NCI-H2081 (cell line): ENCODE measurements at places on chromosomes 1 and 21.

GRCh38 chr1:84170171-84170570, 26.1 kb downstream of the PRKACB start:
- no peak for DNase-seq

- DNase-seq, result no peak
Observed at GRCh38 chr1:115168026-115168425, 78.7 kb upstream of the TSPAN2 start.

DNA sequence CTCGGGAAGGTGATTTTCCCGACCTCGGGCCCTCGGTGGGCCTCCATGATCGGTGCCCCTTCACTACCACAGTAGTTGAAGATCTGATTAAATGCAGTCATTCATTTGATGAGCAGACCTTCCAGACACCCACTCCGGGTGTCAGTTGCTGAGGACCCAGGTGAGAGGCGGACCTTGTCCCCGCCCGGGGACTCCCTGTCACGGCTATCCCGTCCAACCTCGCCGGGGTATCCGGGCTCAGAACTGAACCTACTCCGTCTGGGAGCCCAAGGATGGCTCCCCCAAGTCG, 22.6 kb downstream of the RNU1-3 start:
- DNase-seq, result peak; percentile 61

DNA sequence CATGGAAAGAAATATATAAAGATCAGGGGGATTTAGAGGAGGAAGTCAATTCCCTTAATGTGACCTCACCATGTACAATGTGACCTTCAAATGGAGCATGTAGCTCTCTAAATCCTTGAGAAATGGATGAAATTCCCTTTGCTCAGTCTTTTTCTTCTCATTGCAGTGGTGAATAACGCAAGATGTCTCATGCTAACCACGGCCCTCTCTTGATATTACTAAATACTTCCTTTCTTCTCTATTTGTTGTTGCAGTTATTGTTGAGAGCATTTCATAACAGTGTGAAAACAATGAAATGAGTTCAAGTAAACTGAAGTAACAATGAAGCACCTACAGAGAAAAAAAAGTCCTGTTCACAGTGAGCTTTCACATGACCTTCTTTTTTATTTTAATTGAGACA, 55.6 kb downstream of the ZNF281 start:
- DNase-seq, result no peak

DNA sequence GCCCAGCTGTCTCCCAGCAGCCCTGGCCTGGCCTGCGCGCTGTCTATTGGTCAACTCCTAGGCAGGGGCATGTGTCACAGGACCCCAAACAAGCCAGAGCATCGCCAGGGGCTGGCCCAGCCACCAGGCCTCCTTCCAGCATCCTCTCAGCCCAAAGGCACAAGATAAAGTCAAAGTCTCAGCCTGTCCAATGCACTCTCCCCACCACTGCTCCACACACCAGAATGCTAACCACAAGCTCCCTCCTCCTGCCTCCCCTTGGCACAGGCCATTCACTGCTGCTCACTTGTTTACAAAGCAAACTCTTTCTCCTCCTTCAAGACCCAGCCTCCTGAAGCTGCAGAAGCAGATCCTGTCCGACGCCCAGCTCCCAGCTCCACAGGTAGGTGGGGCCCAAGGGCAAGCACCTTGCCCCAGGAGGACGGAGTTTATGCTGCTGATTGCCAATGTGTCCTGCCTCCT, 133.4 kb downstream of the DMRTB1 start:
- no peak for DNase-seq

DNA sequence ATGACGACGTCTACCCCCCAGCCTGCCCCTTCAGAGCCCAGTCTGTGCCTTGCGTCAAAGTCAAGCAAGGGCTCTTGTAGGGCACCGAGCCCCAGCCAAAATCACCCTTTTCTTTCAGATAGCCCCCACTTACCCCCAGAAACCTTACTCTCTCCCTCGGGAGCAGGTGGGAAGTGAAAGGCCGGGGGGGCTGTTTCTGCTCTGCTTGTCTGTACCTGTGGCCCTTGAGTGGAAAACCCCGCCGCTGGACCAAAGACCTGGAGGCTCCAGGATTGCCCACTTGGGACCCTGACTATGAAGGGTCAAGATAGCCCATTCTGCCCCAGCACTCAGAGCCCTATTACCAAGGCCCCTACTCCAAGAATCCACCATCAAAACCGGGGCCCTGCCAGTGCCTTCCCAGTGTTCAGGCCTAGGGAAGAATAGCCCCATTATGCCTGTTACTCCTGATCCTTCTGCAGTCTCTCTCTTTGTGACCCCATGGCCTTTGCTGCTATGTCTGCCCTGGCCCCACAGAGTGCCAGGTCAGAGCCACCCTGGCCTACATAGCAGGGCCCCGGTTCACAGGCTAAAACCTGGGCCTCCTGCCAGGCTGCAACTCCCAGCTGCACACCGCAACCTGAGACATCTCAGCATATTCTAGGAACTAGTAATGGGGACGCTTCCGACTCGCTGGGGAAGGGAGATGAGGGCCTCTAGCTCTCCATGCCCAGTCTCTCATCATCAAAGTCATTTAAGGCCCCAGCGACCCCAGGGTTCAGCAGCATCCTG, 22.2 kb upstream of the HPDL start:
- DNase-seq, result peak; percentile 37

DNA sequence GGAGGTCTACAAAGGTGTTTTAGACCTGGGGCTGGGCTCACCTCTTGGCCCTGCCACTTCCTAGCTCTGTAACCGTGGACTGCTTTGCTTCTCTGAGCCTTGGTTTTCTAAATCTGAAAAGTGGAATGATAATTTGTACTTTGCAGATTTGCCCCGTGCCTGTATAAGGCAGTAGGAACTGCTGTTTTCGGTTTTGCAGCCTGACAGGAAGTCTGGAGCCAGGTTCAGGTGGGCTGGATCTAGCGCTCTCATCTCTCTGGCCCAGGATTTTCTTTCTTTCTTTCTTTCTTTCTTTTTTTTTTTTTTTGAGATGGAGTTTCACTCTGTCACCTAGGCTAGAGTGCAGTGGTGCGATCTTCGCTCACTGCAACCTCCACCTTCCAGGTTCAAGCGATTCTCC, 17.2 kb downstream of the IFNAR2 start:
- no peak for DNase-seq

DNA sequence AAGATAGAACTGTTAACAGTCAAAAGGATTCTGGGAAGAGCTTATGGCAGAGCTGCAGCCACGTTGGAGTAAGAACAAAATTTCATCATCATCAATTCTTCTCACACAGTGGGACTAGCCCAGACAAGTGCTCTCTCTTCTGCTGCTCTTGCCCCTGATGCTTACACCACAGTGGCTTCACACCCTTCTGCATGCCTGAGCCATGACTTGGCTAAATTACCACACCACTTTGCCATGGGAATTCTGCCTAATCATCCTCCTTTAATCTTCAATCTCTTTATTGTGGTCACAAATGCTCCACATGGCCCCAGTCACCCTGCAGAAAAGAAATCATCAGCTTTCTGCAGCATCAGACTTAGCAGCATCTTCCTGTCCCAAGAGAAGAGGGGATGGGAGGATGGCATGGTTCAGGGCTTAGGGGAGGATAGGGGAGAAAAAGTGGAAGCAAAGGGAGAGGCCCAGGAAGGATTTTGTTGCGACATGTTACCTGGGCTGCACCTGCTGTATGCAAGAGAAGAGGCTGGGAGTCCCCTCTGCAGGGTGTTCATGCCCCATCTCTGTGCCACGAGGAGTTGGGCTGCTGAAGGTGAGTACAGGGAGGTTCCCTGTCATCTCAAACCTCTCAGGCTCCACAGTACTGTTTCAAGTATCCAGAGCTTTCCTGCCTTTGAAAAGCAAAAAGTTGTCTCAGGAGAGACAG, 9.0 kb upstream of the RPTN start:
- no peak for DNase-seq

DNA sequence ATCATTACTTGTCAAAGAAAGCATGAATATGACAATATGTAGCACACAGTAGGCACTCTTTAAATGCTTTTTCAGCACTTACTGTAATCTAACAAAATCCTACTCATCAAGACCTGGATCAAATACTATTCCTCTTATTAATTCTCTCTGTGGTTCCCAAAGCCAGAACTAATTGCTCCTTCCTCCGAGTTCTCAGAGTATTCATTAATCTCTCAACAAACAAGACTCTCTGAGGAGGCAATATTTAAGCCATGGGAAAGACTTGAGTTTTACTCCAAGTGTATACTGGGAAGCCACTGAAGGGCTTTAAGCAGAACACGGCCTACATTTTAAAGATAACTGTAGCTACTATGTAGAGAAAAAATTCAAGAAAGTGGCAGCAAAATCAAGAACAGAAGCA, 79.7 kb downstream of the ENAH start:
- no peak for DNase-seq

GRCh38 chr1:184036517-184036949, 995 bp downstream of the COLGALT2 start:
- no peak for DNase-seq

DNA sequence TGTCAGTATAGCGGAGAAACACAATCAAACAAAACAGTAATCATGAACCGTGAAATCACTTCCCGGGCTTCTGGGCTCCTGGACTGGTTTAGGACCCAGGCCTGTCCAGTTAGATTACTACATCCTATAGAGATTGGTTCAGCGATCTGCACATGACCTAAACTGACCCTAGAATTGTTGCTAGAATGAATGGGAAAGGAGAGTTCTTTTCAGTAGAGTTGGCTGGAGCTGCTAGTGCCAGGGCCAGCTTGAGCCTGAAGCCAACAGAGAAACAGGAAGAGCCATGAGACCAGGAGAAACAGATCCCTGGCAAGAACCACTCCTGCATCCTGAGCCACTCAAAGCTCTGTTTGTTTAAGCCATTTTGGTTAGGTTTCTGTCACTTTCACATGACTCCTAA, 474.3 kb upstream of the C1orf87 start:
- no peak for DNase-seq

- no peak for DNase-seq
Observed at GRCh38 chr1:107404756-107405155, 263.9 kb downstream of the NTNG1 start.

DNA sequence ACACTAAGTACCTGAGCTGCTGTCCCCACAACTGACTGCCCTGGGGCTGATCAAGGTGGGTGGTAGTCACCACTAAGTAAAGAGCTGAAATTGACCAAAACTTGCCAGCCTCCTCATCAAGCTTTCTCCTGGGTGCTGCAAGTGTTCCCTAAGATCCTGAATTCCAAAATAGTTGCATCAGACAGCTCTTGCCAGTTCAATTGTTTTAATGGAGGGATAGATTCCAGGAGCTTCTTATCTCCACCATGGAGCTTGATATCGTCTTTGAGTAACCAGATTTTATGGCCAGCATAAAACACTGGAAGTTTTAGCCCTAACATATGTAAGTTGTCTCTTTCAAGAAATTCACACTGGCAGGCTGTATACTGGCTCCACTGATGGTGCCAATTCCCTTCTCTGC, 90.3 kb downstream of the NID1 start:
- DNase-seq, result no peak

DNA sequence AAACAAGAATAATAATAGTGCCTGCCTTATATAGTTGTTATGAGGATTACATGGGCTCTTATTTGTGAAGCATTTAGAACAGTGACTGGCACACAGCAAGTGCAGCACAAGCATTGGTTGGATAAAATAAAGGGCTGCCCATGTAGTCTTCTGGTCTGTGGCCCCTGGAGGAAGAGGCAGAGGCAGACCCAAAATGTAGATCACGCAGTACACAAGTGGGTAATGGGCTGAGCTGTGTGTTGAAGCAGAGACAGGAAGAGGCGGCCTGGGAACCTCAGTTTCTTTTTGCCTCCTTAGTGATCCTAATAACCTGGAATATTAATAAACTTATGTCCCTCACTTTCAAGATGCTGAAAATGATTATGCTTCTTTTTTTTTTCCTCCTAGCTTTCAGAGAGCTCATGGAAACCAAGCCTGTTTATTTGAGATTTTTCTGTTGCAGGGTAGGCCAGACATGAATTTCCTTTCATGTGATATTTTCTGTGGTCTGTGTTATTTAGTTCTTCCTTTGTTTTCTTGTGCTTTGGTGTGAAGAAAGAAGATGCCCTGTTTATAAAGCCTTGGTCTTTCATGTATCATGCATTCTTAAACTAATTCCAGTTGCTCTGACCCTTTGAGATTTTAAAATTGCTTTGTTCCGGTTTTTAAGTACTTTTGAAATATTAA, 42.5 kb downstream of the LRRC8D start:
- DNase-seq, result no peak

DNA sequence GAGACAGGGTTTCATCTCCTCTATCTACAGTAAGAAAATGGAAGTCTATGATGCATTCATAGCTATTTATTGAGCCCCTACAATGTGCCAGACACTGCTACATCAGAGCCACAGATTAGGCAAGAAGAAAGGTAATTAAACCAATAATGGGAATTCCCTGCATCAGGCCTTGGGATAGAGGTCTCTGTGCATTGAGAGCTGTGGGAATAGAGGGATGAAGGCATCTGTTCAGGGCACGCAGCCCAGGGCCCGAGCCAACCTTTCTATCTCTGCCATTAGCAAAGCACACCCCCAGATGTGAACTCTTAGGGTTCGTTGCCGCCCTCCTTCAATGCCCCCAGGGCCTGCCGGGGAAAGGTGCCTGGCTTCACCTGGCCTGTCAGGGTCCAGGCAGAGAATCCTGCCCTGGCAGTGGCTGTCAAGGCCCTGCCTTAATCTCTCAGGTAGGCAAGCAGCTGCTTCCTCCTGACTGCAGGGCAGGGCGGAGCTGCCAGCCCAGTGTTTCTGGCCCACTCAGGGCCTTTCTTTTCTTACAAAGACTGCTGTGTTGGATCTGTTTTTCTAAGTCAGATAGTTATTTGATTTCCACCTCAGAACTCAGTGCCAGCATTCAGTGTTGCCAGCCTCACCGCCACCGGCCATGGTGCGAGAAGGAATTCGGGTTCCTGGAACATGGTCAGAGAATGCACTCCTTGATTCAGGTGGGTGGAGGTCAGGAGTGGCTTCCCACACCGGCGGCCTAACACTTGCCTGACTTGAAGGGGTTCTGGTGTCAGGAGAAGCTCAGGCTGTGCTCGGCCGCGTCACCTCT, 76.1 kb downstream of the PGM1 start:
- no peak for DNase-seq

- no peak for DNase-seq
Observed at GRCh38 chr1:223248001-223248769, 105.1 kb upstream of the TLR5 start.

- peak; percentile 91 for DNase-seq
Observed at GRCh38 chr1:33633019-33633801, 160.8 kb downstream of the ZSCAN20 start.

DNA sequence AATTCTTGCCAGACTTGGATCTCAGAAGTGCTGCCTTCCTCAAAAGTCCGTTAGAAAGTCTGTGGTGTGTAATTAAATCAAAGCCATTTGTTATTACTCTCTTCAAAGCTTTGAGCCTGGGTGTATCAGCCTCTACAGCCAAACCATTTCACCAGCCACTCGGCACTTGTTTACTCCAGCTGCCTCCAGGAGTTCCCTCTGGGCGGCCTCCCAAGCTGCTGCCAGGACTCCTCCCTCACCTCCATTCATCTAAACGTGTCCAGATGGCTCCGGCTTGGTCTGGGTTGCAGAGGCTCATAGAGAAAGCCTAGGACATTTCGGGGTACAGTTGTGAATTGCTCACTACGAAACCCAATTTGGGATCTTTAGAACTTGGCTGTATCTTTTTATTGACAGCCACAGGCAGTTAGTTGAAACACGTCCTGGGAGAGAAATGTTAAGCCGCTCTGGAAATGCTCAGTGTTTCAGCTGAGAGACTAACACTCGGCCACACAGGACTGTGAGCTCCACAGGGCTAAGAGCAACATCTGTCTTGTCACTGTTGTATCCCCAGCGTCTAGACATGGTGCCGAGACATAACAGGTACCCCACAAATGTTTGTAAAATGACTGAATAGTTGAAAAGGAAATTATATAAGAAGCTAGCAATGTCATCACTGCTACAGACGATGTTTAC, 116.9 kb upstream of the NGF start:
- peak; percentile 3 for DNase-seq
